ENCODE measurements at places on chromosomes 1 and 21.

- DNase-seq = peak; percentile 77
Observed at GRCh38 chr1:228860911-228861831, 125.9 kb downstream of the RHOU start.

GRCh38 chr1:904310-904950, 19.3 kb upstream of the SAMD11 start:
- DNase-seq = peak; percentile 77

- peak; percentile 36 for DNase-seq
Observed at GRCh38 chr1:215056584-215056983, 26.0 kb upstream of the KCNK2 start.

DNA sequence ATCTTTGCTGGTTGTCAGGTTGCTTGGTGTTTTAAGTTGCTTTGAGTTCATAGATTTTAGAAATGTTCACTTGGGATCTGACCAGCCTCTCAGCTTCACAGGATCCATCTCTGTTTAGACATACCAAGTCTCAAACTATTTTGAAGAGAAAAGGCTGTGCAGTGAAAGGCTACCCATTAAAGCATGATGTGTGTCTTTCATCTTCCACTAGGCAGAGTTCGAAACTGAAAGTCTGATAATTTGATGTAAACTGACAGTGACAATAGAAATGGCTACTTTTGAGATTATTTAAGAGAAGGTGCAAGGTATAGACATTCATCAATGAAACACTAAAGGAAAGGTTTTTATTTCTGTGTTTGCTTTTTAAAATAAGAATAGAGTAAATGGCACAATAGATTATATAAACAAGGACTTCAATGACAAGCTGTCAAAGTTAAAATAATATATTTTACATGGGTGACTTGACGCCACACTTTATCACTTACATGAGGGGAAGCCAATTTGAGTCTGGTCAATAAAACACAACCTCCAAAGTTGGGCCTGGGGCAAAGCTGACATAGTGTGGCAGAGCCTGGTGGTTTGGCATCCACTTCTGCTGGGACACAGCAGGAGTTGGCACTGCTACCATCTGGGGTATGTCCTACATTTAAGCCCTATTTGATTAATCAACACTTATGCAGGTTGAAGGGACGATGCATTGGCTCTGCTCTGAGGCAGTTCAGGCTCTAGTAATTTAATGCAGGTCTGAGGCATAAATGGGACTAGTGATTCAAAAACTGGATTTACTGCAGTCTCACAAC, 197.7 kb downstream of the CRB1 start:
- no peak for DNase-seq

DNA sequence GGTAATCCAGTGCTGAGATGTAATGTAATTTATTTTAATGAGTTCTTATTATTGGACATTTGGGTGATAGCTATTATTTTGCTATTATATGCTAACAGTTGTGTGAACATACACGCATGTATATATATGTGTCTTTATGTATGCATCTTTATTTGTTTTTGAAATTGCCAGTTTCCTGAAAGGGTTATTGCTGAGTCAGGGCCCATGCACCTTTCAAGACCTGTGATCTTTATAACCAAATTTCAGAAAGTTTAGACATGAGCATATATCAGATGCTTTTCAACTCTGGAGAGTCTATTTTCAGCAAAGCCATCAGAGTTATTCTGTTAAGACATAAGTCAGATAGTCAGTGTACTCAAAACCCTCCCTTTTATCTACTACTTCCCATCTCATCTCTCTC, 265.6 kb upstream of the GREM2 start:
- DNase-seq = no peak

DNA sequence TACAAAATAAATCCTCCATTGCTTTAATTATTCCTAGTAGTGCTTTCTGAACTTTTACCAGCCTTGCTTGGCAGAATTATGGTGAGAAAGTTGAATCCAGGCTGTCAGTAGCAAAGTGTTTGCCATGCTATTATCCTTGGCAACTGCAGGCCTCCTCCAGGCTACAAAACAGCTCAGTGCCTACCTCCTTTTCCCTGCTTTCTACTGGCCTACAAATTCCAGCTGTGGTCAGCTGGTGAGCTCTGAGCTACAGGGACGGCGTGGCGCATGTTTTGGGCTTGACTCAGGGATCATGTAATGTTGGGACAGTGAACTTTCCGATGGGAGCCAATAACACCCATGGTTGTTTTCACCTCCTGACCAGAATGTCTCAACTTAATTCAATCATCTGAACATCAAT, 456.1 kb upstream of the ADAMTS5 start:
- peak; percentile 89 for DNase-seq
